AG04450 (cell line): ENCODE measurements at places on chromosomes 2 and 18. TPM values are rescaled to one million over a fixed set of nuclear protein-coding genes. Genes with fewer than 3 reads are reported as not detected.

- DNase-seq = peak; percentile 4
Measured at GRCh38 chr2:207879536-207879935, 109.8 kb upstream of the FZD5 start.

DNA sequence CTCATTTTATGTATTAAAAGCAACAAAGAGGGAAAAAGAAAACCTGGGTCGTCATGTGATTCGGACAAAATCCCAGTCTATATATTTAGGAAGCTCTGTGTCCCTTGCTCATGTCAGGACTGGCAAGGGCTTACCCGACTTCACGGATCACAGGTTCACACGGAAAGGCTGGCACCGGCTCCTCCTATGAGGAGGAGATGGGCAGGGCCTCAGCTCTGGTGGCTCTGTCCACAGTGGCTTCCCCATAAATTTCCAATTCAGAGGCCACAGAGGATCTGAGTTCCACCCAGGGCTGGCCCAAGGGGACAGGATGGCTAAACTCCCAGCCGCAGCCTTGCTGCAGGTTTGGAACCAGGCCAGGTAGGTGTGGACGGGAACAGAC, 186.8 kb downstream of the BCL2 start:
- DNase-seq = no peak

DNA sequence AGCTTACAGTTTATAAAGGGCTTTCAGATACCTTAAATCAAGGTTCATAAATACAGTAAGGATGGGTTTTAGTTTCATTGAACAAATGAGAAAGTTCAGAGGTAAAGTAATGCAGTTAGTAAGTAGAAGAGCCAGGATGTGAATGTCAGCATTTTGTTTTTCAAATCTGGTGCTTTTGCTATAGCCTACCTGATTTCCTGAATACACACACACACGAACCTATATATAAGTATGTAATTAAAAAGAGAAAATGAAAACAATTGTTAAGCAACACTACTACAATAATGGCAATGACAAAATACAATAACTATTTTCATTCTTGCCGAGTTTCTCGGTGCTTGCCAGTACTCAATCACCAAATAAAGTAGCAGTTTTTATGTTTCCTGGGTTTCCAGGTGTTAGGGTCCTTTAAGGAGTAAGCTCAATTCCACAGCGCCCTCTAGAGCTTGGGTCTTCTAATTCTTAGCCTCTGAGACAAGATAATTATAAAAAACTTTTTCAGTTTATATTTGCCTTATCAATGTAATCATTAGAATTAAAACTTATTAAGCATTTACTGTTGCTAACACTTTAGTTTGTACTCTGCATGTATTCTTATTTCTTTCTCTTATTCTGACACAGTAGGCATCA, 512.9 kb upstream of the ACVR2A start:
- DNase-seq = no peak

- DNase-seq = no peak
Measured at GRCh38 chr18:36295214-36295613, 2.3 kb upstream of the FHOD3 start.

- DNase-seq = no peak
Measured at GRCh38 chr2:179020156-179020750, 29.7 kb downstream of the CCDC141 start.

DNA sequence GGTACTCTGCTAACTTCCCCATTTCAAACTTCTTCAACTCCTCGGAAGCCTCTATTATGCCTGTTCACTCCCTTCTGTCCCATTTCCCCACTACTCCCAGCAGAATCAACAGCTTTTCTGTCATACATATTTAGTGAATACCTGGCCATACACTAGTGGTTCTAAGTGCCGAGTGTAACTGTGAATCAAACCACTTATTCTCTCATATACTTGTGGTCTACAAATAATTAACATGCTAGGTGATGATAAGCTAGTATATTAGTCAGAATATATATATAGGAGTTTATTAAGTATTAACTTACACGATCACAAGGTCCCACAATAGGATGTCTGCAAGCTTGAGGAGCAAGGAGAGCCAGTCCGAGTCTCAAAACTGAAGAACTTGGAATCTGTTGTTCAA, 150.7 kb downstream of the CCDC102B start:
- DNase-seq = no peak

- no peak for DNase-seq
Measured at GRCh38 chr2:63729831-63730230, 111.9 kb upstream of the UGP2 start.

The TLX2 gene
- not detected in 2 replicates for polyA plus RNA-seq

The ADGRF3 gene
- polyA plus RNA-seq = 0.02 TPM in 1 of 2 replicates, not detected in the other

The ERMN gene
- polyA plus RNA-seq = not detected in 2 replicates

The IHH gene
- 0.04 TPM in 1 of 2 replicates, not detected in the other for polyA plus RNA-seq

The FOXD4L1 gene
- 0.02 TPM in 1 of 2 replicates, not detected in the other for polyA plus RNA-seq
